ENCODE measurements at places on chromosomes 16 and 17. TPM values are rescaled to one million over a fixed set of nuclear protein-coding genes. Genes with fewer than 3 reads are reported as not detected.

Gene KRT34
- not detected for total RNA-seq

Gene CCL14
- not detected for total RNA-seq

Gene ARHGAP44
- total RNA-seq, result 0.95 TPM

Gene MFSD6L
- not detected for total RNA-seq

Gene SLC16A6
- total RNA-seq, result 0.09 TPM

Gene CACNG1
- total RNA-seq, result not detected

Gene TMC7
- 0.52 TPM for total RNA-seq

Gene RGS11
- 1.4 TPM for total RNA-seq

Gene CAVIN1
- total RNA-seq, result 467 TPM

Gene KIF19
- total RNA-seq, result not detected

Gene GP2
- not detected for total RNA-seq

Gene CRYM
- 1.3 TPM for total RNA-seq

Gene PCGF2
- 5.3 TPM for total RNA-seq

Gene SMARCE1
- total RNA-seq, result 93.0 TPM

Gene TP53
- 13.1 TPM for total RNA-seq

Gene VPS9D1
- total RNA-seq, result 8.0 TPM

Gene PROCA1
- total RNA-seq, result 1.6 TPM

Gene IRX5
- total RNA-seq, result 0.09 TPM

Gene SETD6
- total RNA-seq, result 9.5 TPM

Gene NDUFAF8
- 71.5 TPM for total RNA-seq

Gene SLC6A2
- not detected for total RNA-seq

Gene SLC16A13
- 0.47 TPM for total RNA-seq

Gene GALR2
- not detected for total RNA-seq

Gene KRTAP4-5
- total RNA-seq, result not detected

Gene NPIPB13
- total RNA-seq, result 1.7 TPM

Gene CLDN6
- total RNA-seq, result 0.09 TPM

Gene CA7
- not detected for total RNA-seq

Gene DNAI2
- total RNA-seq, result not detected

Gene RNF166
- 10.2 TPM for total RNA-seq

Gene PKD1
- total RNA-seq, result 123 TPM

Gene FAM171A2
- 8.8 TPM for total RNA-seq

Gene BCKDK
- total RNA-seq, result 10.4 TPM

Gene MT4
- total RNA-seq, result not detected

Gene SNX20
- total RNA-seq, result not detected

Gene MYH3
- 0.16 TPM for total RNA-seq

Gene PDP2
- total RNA-seq, result 5.1 TPM

Gene TMEM92
- 0.16 TPM for total RNA-seq

Gene TSPOAP1
- total RNA-seq, result 1.1 TPM

Gene KRTAP2-1
- total RNA-seq, result not detected

Gene KRT37
- total RNA-seq, result not detected

Gene ACSM3
- total RNA-seq, result 0.69 TPM

Gene SLC13A2
- not detected for total RNA-seq

Gene GABARAP
- 205 TPM for total RNA-seq

Gene DHODH
- total RNA-seq, result 2.2 TPM

Gene CCDC144A
- total RNA-seq, result 7.9 TPM

Gene CPHXL2
- not detected for total RNA-seq

Gene OR1G1
- total RNA-seq, result not detected

Gene FADS6
- not detected for total RNA-seq

Gene B4GALNT2
- under 0.01 TPM for total RNA-seq

Gene CDH15
- 0.32 TPM for total RNA-seq

Gene GCGR
- not detected for total RNA-seq

Gene KRTAP1-1
- total RNA-seq, result not detected

Gene CCL5
- not detected for total RNA-seq

Gene CLEC16A
- 18.8 TPM for total RNA-seq

Measured in bronchial smooth muscle cell (primary cell).